ENCODE measurements at places on chromosomes 5 and 9.

DNA sequence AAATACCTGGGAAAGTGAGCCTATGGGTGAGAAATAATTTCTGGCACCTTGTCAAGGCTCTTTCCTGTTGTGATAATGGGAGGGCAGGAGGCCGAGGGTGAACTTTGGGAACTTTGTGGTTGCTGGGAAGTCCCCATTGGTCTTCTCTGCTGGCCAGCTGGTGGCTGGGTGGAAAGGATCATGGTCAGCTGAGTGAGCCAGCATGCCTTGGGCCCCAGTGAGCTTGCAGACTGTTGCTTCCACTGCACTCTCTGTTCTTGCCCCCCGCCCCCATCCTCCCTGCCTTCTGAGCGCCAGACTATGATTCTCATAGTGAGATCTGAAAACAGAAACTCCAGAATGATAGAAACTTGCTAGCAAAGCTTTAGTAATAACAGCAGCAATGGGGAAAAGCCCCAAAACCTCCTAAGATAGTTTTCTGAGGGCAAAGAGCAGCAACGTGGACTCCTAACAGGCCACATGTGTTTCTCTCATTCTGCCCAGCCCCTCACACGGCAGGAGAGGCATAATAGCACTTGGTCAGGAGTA lies 139.2 kb upstream of the SMARCA2 start:
- peak; percentile 56 for DNase-seq

- DNase-seq = no peak
These were observed 63.7 kb upstream of the IFNK start for GRCh38 chr9:27460226-27461023.

GRCh38 chr9:98450496-98450895 lies 195.0 kb upstream of the TBC1D2 start:
- DNase-seq = no peak

DNA sequence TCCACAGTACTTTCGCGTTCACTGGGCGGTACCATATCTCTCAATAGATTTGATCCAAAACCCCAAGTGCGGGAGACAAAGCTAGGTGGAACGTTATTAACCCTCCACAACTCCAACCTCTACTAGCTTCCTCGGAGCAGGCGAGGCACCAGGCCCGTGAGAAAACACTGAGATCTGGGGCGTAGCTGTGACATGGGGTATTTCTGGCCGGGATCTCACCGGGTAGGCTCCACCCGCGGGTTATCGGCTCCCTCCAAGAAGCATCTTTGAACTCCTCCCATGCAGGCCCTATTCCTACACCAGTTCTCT lies 350 bp upstream of the SLC25A46 start:
- no peak for DNase-seq

DNA sequence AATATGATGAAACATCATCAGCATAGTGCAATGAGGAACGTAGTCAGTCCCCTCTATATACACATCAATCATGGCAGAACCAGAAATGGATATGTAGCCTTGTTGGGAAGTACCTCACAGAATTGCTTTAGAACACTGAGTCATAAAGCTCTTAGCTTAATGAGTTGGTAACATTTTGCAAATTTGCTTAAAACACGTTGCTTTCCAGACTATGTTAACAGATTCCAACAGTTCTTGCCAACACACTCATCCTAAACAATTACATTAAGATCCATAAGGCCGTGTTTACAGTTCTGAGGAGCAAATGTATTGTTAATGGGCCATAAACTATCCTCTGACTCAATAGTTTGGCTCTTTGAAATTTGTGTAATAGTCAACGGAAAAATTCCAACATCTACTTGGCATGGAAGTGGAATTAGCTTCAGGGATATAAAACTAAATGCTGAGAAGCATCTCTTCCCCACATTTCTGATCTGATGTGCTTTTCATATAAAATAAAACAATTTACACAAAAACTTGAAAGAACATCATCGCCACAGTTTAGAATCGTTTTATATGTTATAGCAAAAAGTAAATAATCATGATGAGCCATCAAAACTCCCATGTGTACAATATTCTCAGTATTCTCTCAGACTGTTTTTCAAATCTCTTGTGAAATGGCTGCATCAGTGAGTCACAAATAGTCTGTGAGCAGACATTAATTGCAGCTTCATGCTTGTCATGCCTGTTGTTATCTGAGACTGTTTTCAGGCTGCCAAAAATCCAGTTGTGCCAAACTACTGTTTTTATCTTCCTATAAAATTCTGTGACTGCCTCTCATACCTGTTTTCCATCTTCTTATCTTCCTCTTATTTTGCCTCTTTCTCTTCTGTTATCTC lies 291.9 kb downstream of the COX7C start:
- no peak for DNase-seq

- no peak for DNase-seq
These were observed 37.8 kb upstream of the TAS2R1 start for GRCh38 chr5:9667906-9668305.

- DNase-seq = no peak
These were observed 352.4 kb upstream of the ACTBL2 start for GRCh38 chr5:57834829-57835608.

- DNase-seq = no peak
These were observed 871.7 kb upstream of the TYRP1 start for GRCh38 chr9:11821306-11821975.

GRCh38 chr5:132543472-132544201 lies at the start of gene IL5:
IL5 (minus strand) TSS chr5:132543522; CDS start chr5:132543478, 44 bp downstream.
- no peak for DNase-seq

All from stimulated activated CD4-positive, alpha-beta T cell treated with anti-CD3 and anti-CD28 coated beads, TNF-alpha, amount 100 ng/mL, for 1 hour (primary cell).